Ovary (tissue), 10 donors: ENCODE measurements at places on chromosomes 13 and 19. TPM values are rescaled to one million over a fixed set of nuclear protein-coding genes. Genes with fewer than 3 reads are reported as not detected.

Gene MYADM
- polyA plus RNA-seq: 86.3 TPM

Gene NTF4
- polyA plus RNA-seq: not detected

Gene WASF3
- 11.5 TPM for polyA plus RNA-seq

DNA sequence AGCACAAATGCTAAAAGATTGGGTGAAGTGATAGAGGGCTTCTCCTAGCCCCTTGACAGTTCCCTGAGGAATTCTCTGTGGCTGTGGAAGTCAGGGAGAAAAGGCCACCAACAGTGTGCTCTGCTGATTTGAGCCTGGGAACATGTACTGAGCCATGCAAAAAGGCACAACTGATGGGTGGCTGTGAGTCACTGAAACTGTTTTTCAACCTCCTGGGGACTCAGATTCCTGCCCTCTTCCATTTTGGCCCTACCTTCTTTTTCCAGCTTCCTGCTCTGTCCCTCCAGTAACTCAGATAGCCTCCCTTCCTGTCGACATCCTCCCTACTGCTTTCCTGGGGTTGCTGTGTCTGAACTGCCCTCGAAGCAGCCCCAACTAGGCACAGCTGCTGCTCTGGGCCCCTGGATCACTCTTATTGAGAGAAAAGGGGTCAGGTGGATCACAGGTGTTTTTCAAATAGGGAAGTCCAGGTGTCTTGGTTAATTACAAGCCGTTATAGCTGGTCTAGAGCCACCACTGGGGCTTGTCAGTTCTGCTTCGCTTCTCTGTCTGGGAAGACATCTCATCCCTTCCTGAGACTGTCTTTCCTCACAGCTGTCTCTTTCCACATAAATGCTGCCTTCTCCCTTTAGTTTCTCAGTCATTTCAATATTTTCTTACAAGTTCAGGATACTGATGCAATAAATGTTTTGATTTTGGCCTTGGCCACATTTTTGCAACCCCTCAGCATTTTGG lies 13.7 kb downstream of the FAM124A start:
- DNase-seq: no peak

- DNase-seq: no peak
Measured at GRCh38 chr13:83048419-83048818, 833.9 kb downstream of the SLITRK1 start.

DNA sequence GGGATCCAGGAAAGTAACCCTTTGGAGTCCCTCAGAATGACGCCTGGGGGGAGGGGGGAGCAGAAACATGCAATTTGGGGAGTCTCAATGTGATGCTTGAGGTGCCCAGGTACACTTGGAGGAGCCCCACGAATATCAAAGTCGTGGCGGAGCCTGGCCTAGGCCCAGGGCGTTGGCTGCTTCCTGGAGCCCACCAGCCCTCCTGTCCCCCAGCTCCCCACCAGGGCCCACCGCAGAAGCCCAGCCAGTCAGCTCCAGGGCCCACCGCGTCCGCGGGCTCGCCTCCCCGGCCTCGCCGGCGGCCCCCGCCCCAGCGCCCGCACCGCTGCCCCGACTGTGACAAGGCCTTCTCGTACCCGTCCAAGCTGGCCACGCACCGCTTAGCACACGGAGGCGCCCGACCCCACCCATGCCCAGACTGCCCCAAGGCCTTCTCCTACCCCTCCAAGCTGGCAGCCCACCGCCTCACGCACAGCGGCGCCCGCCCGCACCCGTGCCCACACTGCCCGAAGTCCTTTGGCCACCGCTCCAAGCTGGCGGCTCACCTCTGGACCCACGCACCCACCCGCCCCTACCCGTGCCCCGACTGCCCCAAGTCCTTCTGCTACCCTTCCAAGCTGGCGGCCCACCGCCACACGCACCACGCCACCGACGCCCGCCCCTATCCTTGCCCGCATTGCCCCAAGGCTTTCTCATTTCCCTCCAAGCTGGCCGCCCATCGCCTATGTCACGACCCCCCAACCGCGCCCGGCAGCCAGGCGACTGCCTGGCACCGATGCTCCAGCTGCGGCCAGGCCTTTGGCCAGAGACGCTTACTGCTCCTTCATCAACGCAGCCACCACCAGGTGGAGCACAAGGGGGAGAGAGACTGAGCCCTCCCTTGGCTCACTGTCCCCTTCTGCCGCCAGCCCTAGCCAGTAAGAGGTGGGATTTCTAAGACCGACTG lies 2.1 kb downstream of the ZNF575 start:
- DNase-seq: peak; percentile 80

GRCh38 chr13:97133955-97134354 lies 88.2 kb upstream of the MBNL2 start:
- DNase-seq: no peak

DNA sequence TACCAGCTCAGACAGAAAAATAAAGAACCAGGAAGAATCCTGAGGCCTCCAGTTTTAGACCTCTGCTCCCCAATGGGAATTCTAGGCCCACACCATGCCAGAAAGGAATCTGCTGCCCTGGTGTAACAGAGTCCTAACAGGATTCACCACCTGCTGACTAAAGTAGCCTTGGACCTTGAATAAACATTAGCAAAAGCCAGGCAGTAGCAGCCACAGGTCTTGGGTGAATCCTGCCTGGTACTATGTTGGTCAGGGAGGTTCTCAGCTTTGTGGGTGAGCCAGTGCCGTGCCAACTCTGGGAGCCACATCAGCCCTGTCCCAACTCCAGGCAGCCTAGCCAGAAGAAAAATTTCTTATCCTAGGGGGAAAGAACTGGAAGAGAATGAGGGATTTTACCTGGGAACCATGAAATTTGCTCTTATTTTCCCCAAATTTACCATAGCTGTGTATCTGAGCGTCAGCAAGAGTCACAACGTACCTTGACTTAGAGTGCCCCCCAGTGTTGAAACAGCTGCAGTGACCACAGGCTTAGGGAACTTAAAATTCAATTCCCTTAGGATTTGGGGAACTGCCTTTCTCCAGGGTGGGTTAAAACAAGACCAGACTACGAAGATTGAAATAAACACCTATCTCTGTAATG lies 1895.6 kb upstream of the PRR20A start:
- no peak for DNase-seq

- DNase-seq: peak; percentile 58
Measured at GRCh38 chr19:48900477-48901406, 630 bp downstream of the NUCB1 start.

DNA sequence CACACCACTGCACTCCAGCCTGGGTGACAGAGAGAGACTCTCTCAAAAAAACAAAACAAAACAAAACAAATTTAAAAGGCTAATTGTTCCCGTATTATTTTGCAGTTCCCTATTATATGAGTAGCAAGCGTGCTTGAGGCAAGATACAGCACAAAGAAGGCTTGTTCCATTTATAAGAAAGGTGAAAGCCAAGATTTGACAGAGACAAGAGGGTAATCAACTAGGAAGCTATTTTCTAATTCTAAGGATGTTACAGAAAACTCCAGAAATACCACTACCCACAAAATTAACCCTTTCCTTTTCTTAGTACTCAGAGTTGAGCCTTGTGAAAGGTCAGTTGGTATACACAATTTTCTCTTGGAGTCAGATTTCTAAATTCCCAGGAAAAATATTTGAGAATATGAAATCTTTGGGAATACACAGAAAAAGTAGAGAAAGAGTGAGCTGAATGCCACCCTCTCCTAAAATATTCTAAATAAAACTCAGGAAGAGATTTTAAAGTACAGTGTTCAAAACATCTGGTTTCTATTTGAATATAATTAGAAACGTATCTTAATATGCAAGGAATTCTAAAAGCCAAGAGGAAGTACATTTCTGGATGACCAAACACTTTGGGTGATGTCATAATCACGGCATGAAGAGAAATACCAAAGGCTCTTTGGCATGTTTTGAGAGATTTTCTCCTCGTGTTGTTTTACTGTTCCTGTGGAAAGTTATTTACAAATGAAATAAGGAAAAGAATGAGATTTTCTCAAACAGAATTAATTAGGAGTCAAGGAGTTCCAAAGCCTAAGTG lies 63.0 kb upstream of the FLT1 start:
- DNase-seq: no peak

DNA sequence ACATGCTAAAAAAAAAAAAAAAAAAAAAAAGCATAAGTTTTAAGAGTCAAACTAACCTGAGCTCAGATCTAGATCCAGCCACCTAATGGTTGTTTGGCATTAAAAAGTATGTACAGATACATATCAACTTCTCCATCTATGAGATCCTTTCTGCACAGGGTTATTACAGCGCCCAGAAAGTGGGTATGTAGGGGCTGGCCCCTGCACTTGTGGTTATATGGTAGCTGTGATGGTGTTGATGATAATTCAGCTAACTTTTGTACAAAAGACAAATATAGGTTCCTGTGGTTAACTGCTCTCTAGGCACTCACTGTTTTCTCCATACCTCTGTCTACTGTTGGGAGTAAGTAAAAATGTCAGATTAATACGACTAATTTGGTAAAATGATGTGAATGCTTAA lies 81.7 kb downstream of the TNFRSF19 start:
- no peak for DNase-seq

Gene CYP4F2
- polyA plus RNA-seq: not detected

- no peak for DNase-seq
Measured at GRCh38 chr13:22276616-22277015, 605.7 kb downstream of the FGF9 start.

DNA sequence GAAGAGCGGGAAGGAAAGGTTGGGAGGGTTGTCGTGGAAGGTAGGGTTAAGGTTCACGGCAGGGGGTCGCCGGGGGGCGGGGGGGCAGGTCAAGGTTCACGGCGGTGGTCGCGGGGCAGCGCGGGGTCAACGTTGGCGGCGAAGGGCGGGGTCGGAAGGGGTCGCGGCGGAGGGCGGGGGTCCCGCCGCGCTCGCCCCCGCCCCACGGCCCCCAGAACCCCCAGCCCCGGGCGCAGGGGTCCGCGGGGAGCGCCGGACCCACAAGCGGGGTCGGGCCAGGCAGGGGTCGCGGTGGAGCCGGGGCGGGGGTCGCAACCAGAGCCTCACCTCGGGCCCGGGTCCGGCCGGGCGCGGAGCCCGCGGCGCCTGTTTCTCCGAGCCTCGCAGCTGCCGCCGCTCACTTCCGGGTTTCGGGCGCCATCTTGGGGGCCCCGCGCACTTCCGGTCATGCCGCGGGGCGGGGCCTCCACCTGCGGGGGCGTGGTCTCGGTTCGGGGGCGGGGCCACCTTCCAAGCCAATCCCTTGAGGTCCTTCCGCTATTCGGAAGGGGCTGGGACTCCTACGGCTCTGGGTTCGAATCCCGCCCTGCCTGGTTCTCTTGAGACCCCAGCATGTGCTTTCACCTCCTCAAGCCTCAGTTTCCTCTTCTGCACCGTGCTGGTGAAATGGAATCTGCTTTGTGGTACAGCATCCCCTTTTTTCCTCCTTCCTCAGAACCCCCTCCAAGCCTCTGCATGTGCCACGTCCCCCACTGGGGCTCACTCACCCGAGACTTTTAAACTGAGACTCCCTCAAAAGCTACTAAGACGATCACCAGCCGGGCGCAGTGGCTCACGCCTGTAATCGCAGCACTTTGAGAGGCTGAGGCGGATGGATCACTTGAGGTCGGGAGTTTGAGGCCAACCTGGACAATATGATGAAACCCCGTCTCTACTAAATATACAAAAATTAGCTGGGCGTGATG lies at the start of gene SBNO2:
TSS of gene SBNO2 (minus strand) at position 424 of the 965 bp plus-strand sequence. CDS start 19,992 bp downstream, outside the sequence.
- peak; percentile 94 for DNase-seq

Gene ZNF808
- polyA plus RNA-seq: 6.0 TPM

DNA sequence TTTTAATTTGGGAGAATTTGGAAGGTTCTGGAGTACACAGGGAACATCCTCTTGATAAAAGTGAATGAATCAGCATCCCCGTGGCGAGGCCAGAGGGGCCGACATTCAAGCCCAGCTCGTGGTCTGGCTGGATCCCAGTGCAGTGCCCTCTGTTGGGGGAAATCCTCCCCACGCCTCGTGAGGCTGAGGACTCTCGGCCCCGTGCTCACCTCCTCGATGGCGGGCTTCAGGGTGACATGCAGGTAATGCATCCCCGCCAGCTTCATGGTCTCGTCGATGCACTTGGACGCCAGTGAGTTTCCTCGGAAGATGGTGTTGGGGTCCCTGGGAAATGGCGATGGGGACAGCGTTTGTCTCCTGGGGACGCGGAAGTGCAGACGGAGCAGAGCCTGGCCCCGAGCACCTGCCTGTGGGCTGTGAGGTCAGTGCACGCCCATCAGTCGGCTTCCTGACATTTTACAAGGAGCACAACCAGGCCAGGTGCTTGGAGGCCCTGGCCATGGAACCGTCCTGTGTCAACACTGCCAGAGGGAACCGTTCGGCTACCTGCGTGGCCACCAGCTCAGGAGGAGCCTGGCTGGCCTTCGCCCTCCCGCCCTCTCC lies 43.3 kb upstream of the C13orf46 start:
- no peak for DNase-seq

DNA sequence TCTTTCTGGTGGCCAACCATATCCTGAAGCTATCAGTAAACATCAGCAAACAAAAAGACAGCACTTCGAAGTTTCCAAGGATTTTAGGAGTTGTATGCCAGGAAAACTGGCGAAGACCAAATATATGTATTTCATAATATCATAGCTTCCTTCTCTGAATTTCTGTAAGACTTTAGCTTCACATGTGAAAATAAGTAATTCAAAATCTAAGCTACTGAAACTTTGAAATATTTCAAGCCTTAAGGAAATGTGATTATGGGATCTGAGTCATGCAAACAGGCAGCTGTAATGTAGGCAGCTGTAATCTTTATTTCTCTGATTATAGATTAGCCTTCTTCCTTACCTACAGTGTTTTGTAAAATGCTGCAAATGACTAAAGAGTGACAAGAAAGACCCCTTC lies 70.7 kb upstream of the ANKRD10 start:
- no peak for DNase-seq

DNA sequence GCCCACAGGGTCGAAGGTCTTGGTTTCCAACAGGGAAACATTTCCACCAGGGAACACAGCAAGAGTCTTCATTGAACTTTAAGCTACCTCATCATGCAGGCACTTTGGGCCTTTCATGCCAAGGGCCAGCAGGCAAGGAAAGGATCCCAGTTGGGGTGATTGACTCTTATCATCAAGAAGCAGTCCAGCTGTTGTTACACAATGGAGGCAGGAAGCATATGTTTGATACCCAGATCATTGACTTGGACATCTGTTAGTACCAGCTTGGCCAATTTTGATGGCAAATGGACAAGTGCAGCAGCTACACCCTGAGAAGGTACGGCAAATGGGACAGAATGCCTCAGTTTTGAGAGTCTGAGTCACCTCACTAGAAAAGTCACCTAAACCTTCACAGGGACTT lies 10.9 kb upstream of the RCBTB1 start:
- no peak for DNase-seq

DNA sequence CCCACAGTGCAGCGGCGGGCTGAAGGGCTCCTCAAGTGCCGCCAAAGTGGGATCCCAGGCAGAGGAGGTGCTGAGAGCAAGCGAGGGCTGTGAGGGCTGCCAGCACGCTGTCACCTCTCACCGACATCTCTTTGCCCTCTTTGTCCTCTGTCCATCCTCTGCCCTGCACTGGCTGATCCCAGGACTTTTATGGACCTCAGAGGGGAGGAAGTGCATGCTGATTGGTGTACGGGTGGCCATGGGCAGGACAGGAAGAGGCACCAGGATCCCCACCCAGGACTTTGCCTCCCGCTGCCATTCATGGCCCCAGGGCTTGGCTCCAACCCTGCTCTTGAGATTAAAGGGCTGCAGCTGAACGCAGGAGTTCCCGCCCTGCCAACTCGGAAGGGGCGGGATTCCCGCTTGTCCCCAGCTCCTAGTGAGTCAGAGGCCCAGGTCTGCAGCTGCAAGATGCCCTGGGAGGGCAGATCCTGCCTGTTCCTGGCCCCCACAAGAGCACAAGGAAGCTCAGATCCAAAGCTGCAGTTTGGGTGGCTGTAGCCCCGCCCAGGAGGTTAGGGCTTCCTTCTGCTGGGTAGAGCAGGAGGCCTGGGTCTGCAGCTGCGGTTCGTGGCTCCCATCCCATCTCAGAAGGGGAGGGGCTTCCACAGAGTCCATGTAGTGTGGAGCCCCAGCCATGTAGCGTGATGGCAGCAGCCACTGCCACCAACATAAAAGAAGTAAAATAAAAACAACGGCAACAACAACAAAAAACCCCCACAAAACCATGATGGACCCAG lies 1716.7 kb downstream of the SLITRK1 start:
- DNase-seq: no peak
